ENCODE measurements at places on chromosomes 12 and 14. TPM values are rescaled to one million over a fixed set of nuclear protein-coding genes. Genes with fewer than 3 reads are reported as not detected.
A peak's percentile ranks its signal among the peaks of the same experiment; 100 is the strongest.

The MEG3 gene
- 1.2 TPM for total RNA-seq

The FGF23 gene
- total RNA-seq: not detected

The TPCN1 gene
- total RNA-seq: 21.6 TPM

The PLEKHD1 gene
- total RNA-seq: 0.19 TPM

GRCh38 chr12:131345521-131346436 lies 365.1 kb upstream of the SFSWAP start:
- no peak for DNase-seq
- H3K4me3 ChIP-seq: no peak overlapping the region
- no peaks in the 10 kb centered on the region for H3K4me1 ChIP-seq
- no peaks in the 10 kb centered on the region for H3K27me3 ChIP-seq
- H3K36me3 ChIP-seq: no peaks in the 10 kb centered on the region

- no peak overlapping the region for H3K4me3 ChIP-seq
- DNase-seq: no peak
- no peaks in the 10 kb centered on the region for H3K27me3 ChIP-seq
Observed at GRCh38 chr12:49885118-49885517, 18.6 kb downstream of the FAIM2 start.

DNA sequence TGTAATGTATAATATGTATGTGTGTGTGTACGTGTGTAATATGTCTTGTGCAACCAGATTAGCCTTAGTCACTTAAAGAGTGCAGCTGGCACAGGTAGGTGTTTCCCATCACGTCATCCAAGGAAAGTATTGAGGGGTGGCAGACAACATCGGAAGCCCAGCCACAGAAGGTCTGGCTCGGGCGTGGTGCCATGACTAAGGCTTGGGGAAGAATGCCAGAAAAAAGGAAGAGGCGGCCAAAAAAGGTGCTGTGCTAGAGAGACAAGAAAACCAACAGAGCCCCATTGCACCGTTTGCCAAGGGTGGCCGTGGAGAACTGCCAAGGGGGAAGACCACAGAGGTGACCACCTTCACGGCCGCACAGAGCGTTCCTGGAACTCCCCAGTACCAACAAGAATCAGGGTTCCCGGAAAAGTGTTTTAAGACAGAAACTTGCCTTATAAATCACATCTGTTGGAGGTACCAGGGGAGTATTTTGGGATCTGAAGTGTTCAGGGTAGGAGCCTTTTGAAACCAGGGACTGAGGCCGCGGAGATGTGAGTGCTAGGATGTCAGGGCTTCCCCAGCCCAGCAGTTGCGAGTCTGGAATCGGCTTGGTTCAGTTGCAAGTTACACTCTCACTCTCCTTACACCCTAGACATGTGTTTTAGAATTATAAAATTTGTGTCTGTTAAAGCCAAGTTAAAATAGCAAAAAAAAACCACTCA lies 131.2 kb upstream of the DYRK2 start:
- DNase-seq: no peak
- no peaks in the 10 kb centered on the region for H3K27me3 ChIP-seq
- peak overlapping the region; percentile 40 for H3K27ac ChIP-seq
- H3K4me3 ChIP-seq: no peak overlapping the region
- H3K4me1 ChIP-seq: peaks cover 7% of the 10 kb centered on the region

- no peak for DNase-seq
- H3K36me3 ChIP-seq: no peaks in the 10 kb centered on the region
- no peaks in the 10 kb centered on the region for H3K27me3 ChIP-seq
- H3K27ac ChIP-seq: no peak overlapping the region
- no peak overlapping the region for H3K4me3 ChIP-seq
Observed at GRCh38 chr12:92300777-92301176, 155.1 kb upstream of the BTG1 start.

DNA sequence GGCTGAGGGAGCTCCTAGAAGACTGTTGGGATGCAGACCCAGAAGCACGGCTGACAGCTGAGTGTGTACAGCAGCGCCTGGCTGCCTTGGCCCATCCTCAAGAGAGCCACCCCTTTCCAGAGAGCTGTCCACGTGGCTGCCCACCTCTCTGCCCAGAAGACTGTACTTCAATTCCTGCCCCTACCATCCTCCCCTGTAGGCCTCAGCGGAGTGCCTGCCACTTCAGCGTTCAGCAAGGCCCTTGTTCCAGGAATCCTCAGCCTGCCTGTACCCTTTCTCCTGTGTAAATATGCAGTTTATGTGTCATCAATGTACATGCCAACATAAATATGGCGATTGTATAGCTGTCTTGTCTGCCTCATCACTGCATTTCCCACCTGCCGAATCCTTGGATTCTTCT lies 7.5 kb downstream of the AMHR2 start:
- no peak for DNase-seq
- no peaks in the 10 kb centered on the region for H3K4me1 ChIP-seq
- no peak overlapping the region for H3K4me3 ChIP-seq
- H3K27ac ChIP-seq: no peak overlapping the region
- H3K27me3 ChIP-seq: no peaks in the 10 kb centered on the region

DNA sequence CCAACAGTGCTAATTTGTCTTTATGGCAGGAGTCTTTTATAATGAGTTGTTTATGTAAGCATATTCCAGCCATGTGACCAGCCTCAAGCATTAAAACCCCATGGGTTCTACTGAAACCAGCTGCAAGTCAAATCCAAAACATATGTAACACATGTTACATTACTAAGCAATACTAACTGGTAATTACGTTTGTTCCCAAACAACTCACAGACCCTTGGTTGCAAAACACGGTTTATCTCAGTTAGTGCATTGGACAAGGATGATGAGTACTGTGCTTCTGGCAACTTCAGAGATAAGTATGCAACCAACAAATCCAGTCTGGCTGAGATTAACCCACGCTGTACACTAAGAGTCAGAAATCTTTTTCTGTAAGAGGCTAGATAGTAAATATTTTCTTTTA lies 110.1 kb upstream of the FAR2 start:
- H3K27me3 ChIP-seq: no peaks in the 10 kb centered on the region
- H3K36me3 ChIP-seq: no peaks in the 10 kb centered on the region
- no peak overlapping the region for H3K27ac ChIP-seq
- no peak for DNase-seq

DNA sequence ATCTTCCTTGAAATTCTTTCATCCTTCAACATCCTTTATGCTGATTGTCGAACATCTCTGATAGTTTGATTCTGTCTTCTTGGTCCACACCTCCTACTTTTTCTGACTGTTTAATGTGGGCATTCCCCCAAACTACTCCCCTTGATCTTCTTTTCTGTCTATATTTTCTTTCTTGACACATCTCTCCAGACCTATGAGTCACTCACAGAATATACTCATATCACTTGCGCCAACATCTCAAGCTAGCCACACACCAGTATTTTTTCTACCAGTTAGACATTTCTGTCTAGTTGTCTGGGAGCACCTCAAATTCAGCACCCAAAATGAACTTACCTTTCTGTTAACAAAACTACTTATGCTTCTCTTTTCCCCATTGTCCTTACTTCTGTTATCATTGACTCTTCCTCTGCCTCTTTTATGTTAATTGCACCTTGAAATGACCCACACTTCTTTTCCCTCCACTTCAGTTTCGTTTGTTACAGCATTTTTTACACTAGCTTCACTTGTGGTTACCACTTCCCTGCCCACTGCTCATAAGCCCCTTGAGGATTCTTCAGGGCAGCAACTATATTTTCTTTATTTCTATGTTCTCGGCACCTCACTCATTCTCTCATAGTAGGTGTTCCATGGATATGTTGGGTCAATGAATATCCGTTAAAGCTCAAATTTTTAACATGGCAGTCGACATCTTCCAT lies 33.5 kb downstream of the TSHR start:
- H3K4me1 ChIP-seq: no peaks in the 10 kb centered on the region
- no peak for DNase-seq
- H3K4me3 ChIP-seq: no peak overlapping the region

- no peak for DNase-seq
- H3K27me3 ChIP-seq: no peaks in the 10 kb centered on the region
- no peak overlapping the region for H3K27ac ChIP-seq
- H3K36me3 ChIP-seq: no peaks in the 10 kb centered on the region
- no peak overlapping the region for H3K4me3 ChIP-seq
Observed at GRCh38 chr14:60933920-60934655, 46.8 kb downstream of the TRMT5 start.

Data from esophagus squamous epithelium (tissue), 5 donors.